Mesothelial cell of epicardium (in vitro differentiated cells): ENCODE measurements at places on chromosomes 2 and 18.

- no peak for DNase-seq
Measured at GRCh38 chr2:237600205-237600846, 9.8 kb upstream of the RAB17 start.

DNA sequence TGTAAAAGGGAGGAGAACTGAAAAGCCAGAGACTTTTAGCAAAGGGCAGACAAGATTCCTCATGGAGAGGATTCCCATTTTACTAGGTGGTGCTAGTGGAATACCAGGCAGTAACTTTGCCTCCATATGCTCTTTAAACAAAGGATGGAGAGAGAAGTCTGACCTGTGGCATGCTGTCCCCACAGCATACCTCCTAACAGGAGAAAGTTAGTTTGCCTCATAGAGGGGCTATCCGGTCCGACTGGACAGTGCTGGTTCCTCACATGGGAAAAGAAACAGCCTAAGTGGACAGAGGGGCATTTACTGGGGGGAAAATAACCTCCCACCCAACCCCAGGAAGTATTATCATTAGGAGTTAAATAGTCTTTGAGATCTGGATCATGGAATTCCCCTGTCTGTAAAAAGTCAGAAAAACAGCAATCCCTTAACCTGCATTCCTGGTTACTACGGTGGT, 31.6 kb upstream of the GMCL1 start:
- no peak for DNase-seq

DNA sequence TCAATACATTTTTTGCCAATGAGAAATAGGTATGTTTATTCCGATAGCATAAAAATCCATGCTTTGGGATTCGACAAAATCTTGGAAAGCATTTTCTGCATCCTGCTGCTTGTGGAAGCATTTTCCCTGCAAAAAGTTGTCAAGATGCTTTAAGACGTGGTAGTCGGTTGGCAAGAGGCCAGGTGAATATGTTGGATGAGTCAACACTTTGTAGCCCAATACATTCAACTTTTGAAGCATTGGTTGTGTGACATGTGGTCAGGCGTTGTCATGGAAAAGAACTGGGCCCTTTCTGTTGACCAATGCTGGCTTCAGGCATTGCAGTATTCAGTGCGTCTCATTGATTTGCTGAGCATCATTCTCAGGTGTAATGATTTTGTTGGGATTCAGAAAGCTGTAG, 764.5 kb downstream of the TRIB2 start:
- DNase-seq: no peak

DNA sequence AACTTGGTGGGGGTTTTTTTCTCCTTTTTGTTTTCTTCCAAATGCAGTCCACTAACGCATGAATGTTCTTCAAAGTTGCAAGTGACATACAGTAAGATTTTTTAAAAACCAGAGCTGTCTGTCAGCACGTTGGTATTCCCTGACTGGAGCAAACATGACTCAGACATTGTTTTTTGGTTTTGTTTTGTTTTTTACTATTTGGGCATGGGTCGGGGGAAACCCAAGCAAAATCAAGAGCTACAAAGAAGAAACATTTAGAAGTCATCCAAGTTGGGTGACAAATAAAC, 726 bp upstream of the CCDC88A start:
- DNase-seq: no peak

GRCh38 chr18:72866442-72866900, 1.3 kb downstream of the NETO1 start:
- no peak for DNase-seq

- DNase-seq: no peak
Measured at GRCh38 chr2:157489983-157490382, 46.1 kb upstream of the CYTIP start.

- no peak for DNase-seq
Measured at GRCh38 chr18:51195086-51195450, 2.4 kb downstream of the MEX3C start.
